ENCODE measurements at places on chromosomes 1 and 21.

- no peak for DNase-seq
Observed at GRCh38 chr1:59328353-59328752, 31.5 kb downstream of the FGGY start.

GRCh38 chr1:88141499-88142074 lies 542.5 kb upstream of the PKN2 start:
- no peak for DNase-seq

GRCh38 chr1:6287431-6287886 lies 26.6 kb upstream of the GPR153 start:
- DNase-seq: no peak

GRCh38 chr1:170367615-170368014 lies 164.4 kb upstream of the GORAB start:
- DNase-seq: no peak

DNA sequence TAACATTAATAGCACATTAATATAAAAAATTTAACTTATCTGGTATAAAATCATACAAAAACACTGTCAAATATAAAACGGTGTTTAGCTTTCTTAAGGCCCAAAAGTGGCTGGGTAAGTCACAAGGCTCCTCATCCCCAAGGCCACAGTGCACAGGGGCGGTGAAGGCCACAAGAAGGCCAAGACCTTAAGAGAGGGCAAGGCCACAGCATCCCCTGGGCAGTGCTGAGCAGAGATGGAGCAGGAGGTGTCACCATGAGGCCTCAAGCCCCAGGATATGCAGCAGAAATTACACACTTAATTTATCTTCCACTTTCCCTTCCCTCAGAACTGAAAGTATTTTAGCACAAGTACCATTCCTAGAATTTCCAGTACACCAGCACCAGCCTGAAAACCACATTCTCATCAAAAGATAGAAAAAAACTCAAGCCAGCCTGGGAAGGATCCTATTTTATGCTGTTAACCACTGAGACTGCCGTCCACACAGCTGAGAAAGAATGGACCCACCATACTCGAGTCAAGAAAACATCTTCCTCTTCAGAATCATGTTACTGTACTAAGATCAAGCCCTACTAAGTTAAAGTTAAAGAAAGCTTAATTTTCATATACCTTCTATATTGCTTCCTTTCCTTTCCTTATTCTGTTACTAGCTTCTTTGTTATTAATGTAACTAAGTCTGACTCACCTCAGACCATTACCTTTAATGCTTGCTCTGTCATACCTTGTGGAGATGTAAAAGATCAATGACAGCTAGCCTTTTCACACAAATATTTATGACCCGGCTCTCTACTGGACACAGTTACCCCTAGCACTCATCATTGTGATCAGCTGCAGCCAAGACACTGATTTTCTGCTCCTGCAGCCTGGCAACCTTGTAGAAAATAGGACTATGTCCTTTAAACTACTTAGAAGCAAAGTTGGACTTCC lies 26.4 kb upstream of the FMO1 start:
- DNase-seq: no peak

GRCh38 chr1:156889802-156890580 lies 3.5 kb upstream of the PEAR1 start:
- DNase-seq: peak; percentile 41

DNA sequence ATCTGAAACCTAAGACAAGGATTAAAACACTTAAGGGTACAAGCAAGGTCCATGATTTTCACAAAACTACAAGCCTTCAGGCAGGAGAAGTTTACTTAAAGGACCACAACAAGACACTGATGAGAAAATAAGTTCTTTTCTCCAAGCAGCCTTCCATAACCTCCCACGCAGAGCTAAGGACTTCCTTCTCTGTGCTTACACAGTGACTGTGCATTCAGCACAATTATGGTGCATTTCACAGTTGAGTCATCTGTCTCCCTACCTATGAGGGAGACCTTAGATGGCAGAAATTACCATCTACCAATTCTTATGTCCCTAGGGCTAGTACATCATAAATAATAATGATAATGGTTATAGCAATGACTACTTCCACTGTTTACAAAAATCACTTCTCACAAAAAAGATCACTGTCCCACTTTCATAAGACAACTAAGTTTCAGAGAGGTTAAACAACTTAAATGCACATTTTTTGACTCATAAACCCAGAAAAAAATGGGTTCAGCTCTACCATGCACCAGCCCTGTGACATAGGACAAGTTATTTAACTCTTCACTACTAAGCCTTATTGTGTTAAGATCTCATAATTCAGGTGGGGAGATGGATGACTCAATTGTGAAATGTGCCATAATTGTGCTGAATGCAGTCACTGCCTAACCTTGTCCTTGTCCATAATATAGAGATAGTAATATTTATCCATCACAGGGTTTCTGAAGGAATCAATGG lies 45.3 kb downstream of the TARBP1 start:
- DNase-seq: no peak

- no peak for DNase-seq
Observed at GRCh38 chr1:33274446-33274845, 18.2 kb downstream of the ZNF362 start.

GRCh38 chr1:46303872-46304326 lies 401 bp downstream of the UQCRH start:
- DNase-seq: no peak

GRCh38 chr1:209643285-209644020 lies 8.8 kb downstream of the LAMB3 start:
- DNase-seq: no peak

- DNase-seq: no peak
Observed at GRCh38 chr1:58231204-58231603, 315.3 kb downstream of the OMA1 start.

DNA sequence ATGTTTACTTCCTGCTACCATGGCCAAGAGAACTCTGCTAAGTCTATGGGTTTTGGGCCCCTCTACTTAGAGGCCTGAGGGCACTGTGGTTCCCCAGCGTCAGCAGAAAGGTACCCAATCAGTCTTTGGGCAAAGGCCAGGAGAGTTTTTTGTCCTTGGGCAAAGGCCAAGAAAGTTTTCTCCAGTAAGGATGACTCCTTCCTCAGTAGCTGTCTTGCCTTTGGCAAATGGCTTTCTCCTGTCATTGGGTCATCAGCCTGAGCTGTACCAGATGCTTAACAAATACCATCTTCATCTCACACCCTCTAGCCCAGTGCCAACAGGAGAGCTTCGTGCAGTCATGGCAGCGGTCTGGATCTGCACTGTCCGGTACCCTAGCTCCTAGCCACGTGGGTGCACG lies 199.3 kb upstream of the TMEM51 start:
- no peak for DNase-seq

- no peak for DNase-seq
Observed at GRCh38 chr1:17292299-17293160, 15.5 kb upstream of the PADI4 start.

GRCh38 chr1:86200901-86201300 lies 44.3 kb upstream of the COL24A1 start:
- DNase-seq: no peak

- DNase-seq: no peak
Observed at GRCh38 chr1:53125623-53126360, 16.6 kb downstream of the SLC1A7 start.

- no peak for DNase-seq
Observed at GRCh38 chr1:193415256-193415655, 228.8 kb upstream of the B3GALT2 start.

DNA sequence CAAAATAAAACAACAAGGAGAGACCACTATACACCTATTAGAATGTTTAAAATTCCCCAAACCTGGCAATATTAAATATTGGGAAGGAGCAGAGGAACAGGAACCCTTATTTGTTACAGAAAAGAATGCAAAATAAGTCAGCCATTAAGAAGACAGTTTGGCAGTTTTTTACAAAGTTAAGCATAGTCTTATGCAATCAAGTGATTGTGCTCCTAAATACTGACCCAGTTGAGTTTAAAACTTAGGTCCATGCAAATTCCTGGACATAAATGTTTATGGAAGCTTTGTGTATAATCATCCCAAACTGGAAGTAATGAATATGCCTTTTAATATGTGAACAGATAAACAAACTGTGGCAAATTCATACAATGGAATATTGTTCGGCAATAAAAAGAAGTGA lies 72.9 kb upstream of the RGS4 start:
- no peak for DNase-seq

GRCh38 chr1:245436407-245436806 lies 281.6 kb downstream of the KIF26B start:
- no peak for DNase-seq

DNA sequence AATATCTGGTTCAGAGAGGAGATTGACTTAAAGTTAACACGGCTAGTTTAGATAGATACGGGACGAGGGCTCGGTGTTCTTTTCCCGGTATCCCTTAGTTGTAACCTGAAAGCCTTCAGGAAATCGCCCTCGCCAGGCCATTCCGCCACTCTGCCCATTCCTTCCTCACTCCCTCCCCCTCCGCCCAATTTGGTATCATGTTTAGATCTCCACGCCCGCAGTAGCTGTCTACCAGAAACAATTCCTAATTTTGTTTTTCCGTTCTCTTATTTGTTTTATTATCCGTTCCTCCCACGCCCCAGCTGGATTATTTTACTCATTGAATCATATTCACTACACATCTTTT lies 685 bp upstream of the VAMP4 start:
- DNase-seq: peak; percentile 23

DNA sequence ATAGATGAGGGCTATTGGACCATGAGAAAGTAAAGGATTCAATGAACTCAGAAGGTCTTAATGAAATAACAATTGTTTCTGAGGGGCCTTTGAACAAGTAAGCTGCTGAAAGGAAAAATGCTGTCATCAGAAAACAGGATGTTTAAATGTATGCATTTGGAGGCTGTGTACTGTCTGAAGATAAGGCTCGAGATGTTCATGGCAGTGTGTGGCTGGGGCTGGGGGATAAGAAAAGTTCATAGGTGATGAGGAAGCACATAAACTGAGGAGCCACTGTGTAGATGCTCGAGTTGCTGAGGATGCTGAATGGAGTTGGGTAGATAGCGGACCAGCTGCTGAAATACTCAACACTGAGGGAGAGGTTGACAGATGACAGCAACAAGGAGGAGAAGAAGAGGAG lies 17.8 kb downstream of the THEM4 start:
- no peak for DNase-seq

DNA sequence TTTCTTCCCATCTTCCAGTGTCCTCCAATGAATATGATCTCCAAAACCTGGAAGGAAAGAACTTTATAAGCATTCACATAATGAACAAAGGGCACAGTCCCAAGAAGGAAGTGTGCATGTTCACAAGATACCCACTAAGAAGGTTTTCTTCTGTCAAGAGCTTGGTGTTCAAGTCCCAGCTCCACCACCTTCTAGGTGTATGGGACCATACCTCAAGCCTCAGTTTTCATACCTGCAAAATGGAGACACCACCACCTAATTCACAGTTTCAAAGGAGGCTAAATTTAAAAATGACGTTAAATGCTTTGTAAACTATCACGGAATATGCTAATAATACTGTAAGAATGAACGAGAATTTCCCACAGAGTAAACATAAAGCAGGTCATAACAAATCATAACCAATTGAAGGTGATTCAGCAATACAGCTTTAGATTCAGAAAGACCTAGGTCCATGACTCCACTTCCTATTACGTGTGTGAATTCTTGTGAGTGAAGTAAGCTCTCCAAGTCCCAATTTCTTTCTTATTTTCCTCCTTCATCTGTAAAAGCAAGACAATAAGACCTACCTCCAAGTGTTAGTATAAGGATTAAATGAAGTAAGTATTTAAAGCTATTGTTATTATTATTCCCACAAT lies 8.1 kb upstream of the KTI12 start:
- no peak for DNase-seq

- no peak for DNase-seq
Observed at GRCh38 chr21:39610703-39611102, 2.0 kb upstream of the B3GALT5 start.

GRCh38 chr1:227788271-227789083 lies 27.0 kb upstream of the PRSS38 start:
- no peak for DNase-seq

DNA sequence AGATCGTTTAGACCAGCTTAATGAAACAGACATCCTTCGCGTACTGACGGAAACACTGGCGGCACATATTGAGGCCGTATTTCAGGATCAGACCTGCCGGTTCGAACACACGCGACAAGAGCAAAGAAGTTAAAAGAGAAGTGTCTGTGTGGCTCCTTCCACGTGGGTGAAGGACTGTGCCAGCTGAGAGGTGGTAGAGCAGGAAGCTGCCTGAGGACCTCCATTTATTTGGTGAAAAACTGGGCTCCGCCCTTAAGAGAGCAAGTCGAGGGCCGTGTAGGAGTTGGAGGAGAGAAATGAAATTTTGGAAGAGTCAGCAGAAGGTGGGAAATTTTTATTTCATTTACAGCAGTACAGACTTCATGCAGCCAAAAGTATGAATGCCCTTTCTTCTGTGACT lies 38.8 kb upstream of the ADORA3 start:
- no peak for DNase-seq

DNA sequence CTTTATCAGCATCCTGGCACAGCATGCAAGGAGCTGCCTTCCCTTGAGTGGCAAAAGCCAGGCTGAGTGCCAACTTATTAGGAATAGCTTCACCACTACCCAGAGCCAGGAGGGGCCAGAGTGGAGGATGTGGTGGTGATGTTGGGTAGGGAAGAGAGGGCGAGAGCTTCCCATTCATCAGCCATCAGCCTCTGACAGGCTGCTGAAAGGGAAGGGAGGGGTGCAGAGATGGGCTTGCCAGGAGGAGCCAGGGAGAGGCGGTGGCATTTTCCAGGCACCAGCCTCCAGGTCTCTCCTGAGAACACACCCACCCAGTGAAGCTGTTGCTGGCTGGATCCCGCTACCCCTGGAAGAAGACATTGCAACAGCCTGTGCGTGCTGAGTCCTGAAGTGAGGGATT lies 168.5 kb downstream of the ACTL8 start:
- DNase-seq: no peak

DNA sequence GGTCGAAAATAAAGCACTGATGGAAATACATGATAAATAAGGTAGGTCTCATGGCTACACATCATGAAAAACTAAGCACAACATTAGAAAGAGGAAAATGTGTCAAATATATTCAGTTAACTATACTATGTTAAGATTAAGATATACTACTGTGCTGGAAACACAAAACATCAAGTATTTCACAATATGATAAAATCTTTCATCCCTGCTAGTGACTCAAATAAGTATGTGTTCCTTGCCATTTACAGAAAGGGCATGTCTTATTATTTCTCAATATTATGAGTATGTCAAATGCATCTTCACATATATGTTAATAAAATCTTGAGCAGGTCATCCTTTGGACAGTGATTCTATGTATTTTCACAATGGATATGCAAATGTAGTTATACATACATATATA lies 1260.1 kb upstream of the ADGRL2 start:
- DNase-seq: no peak

GRCh38 chr21:40282912-40283886 lies 416.0 kb downstream of the PCP4 start:
- DNase-seq: no peak
